ENCODE measurements at places on chromosomes 12 and 14.

GRCh38 chr14:75147423-75148071, 20.7 kb upstream of the NEK9 start:
- DNase-seq = peak; percentile 88

- DNase-seq = no peak
Observed at GRCh38 chr12:43728698-43729097, 29.9 kb downstream of the PUS7L start.

DNA sequence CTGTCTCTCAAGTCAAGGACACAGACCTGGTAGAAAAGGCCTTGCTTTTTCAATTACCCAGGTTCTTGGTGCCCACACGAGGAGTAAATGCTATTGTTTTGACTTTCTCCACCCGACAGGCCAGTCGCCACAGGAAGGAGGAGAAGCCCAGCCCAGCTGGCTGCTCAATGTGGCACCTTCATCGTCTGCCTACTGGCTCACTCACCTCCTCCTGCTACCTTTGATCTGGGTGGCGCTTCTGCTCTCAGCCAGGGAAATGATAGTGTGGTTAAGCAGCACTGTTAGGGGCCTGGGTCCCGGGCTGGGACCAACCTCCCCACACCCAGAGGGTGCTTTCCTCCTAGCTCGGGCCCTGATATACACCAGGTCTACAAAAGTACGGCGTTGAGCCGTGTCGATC, 75.0 kb upstream of the FZD10 start:
- DNase-seq = no peak

DNA sequence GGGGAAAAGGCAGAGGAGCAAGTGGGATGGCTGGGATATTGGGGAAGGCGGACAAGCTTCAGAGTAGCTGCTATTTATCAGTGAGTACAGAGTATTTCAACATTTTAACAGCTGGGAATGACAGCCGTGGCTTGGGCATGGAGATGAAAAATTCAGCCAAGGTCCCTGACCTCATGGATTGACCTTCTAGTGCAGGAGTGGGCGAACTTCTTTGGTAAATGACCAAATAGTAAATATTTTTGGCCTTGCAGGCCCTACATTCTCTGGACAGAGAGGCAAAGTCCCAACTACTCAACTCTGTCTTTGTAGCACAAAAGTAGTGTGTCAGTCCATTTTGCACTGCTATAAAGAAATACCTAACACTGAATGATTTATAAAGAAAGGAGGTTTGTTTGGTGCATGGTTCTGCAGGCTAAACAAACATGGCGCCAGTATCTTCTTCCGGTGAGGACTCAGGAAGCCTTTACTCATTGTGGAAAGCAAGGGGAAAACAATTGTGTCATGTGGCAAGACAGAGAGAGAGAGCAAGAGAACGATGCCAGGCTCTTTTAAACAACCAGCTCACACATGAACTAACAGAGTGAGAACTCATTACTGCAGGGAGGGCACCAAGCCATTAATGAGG, 33.6 kb downstream of the TMEM233 start:
- no peak for DNase-seq

- DNase-seq = peak; percentile 93
Observed at GRCh38 chr12:124940393-124941169, 26.1 kb upstream of the UBC start.

GRCh38 chr14:103427485-103428443, 42.5 kb downstream of the MARK3 start:
- no peak for DNase-seq

- DNase-seq = no peak
Observed at GRCh38 chr12:112862636-112863290, 44.0 kb upstream of the OAS1 start.
